ENCODE measurements at places on chromosomes 12 and 14.

- no peak for DNase-seq
Observed at GRCh38 chr14:94542111-94542810, 19.0 kb upstream of the SERPINA4 start.

- no peak for DNase-seq
Observed at GRCh38 chr14:24428628-24429394, 657 bp downstream of the CBLN3 start.

GRCh38 chr14:93857500-93858283, 69.4 kb upstream of the PRIMA1 start:
- no peak for DNase-seq

- DNase-seq, result no peak
Observed at GRCh38 chr12:42786400-42787148, 197.0 kb upstream of the PRICKLE1 start.

DNA sequence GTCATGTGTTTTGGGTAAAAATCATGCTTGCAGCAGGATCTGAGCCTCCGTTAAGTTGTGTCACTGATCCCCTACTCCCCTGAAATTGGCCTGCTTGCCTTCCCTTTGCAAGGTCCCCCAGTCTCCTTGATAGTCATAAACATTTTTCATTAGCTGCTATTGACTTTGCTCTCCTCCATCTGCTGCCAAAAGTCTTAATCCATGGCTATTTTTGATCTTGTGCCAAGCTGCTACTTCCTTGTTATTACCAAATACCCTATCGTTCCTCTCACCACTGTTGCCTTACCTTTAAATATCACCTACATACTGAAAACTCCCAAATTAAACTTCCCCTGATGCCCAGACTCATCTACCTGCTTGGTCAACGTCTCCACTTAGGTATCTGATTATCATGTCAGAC, 148.3 kb downstream of the PHLDA1 start:
- no peak for DNase-seq

DNA sequence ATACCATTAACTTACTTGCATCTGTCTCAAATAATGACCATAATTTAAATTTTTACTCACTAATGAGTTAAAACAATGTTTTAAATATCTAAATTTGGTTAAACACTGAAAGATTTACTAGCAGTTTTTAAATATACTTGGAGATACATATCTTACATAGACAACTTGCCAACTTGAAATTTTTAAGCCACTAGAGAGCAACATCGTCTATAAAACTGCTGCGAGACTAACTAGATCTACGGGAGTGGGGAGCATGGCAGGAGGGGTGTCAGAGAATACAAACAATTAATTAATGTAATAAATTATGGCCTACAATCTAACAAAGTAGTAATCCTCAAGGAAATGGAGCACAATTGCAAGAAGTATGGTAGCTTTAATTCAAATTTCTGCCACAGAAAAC, 120.4 kb downstream of the LRRIQ1 start:
- DNase-seq, result no peak

DNA sequence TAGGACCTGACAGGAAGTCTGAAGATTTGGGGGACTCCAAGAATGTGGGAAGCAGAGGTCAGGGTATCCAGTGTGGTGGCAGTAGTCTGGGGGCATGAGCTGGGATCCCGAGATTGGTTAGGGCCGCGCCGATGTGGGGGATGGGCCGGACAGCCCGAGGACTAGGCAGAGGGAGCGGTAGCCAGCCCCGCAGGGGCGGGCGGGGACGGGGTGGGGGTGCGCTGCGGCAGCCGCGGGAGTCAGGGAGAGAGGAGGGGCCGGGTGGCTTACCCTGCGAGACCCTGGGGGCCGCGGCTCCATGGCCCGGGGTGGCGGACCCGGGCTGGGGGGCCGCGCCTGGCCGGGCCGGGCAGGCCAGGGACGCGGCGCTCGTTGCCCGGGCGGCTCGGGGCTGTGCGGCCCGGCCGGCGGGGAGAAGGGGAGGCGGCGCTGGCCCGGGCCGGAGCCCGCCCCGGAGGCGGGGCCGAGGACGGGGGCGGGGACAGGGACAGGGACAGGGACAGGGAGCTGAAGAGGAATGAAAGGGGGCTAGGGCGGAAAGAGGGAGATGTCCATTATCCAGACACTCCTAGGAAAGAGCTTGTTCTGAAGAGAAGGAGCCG, 5.6 kb downstream of the ZNF385A start:
- no peak for DNase-seq

GRCh38 chr12:105067511-105068031, 16.7 kb downstream of the ALDH1L2 start:
- no peak for DNase-seq

GRCh38 chr12:10186299-10186698, 7.5 kb downstream of the TMEM52B start:
- no peak for DNase-seq

DNA sequence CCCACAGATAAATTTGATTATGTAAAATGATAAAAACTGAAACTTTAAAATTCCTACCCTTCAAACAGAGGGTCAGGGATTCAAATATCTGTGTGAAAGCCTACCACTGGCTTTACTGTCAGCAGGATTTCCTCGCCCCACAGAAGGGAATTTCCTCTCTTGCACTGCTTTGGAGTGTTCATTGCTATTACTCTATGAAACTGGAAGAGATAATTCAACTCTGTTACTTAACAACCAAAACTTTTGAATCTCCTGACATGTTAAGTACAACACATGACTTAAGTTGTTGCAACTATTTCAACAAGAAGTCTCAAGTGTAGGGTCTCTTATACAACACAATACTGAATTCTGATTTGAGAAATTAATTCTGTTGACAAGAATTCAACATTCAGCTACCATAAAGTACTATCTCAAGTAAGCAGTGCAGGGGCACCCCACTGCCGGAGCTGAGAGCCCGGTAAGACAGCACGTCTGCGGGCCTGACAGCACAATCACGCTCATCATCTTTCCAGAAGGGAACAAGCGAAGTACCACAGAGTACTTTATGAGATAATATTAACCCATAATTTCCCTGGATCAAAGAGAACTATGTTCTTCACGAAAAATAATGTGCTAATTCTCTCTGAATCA, 22.9 kb downstream of the DICER1 start:
- no peak for DNase-seq

- DNase-seq, result no peak
Observed at GRCh38 chr12:65200007-65200665, 30.8 kb downstream of the LEMD3 start.

GRCh38 chr14:91249841-91250616, 5.5 kb upstream of the GPR68 start:
- no peak for DNase-seq

DNA sequence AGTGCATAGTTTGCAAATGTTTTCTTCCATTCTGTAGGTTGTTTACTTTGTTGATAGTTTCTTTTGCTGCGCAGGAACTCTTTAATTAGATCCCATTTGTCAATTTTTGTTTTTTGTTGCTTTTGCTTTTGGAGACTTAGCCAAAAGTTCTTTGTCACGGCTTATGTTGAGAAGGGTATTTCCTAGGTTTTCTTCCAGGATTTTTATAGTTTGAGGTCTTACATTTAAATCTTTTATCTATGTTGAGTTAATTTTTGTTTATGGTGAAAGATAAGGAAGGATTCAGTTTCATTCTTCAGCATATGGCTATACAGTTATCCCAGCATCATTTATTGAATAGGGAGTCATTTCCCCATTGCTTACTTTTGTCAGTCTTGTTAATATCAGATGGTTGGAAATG, 51.9 kb downstream of the SYNE2 start:
- no peak for DNase-seq

DNA sequence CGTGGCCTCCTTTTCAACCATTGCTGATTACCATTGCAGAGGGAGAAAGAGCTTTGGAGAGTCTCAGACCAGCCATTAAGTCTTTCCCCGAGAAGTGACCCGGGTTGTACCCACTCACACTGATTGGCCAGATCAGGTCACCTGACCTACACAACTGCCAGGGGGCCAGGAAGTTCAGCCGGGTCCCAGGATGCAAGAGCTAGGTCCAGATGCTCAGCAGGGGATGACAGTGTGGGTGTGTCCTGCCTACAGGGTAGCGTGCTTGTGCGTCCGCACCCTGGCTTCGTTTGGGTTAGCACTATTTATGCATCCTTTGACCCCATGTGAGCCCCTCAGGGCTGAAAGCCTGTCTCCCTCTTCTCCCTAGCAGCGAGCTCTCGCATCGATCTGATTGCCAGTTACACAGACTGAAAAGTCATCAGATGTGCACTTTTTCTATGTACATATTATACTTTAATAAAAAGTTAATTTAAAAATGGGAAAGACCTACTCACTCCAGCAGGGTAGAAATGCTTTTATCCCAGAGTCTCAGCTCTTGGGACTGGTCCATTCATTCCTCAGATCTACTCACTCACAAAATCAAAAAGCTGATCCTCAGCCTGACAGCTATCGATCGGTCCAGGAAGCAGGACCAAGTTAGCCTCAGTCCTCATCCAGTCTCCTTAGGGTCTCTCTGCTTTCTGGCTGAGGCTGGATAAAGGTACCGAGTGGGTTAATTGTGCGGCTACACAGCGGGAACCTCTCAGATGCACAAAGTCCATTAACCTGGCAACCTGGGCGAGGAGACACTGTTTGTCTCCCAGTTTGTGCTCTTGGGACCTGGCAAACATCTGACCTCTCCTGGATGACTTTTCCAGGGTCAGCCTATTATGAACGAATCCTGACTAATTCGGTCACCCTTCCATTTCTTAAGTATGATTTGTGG, 68.0 kb downstream of the SERPINA3 start:
- DNase-seq, result no peak

DNA sequence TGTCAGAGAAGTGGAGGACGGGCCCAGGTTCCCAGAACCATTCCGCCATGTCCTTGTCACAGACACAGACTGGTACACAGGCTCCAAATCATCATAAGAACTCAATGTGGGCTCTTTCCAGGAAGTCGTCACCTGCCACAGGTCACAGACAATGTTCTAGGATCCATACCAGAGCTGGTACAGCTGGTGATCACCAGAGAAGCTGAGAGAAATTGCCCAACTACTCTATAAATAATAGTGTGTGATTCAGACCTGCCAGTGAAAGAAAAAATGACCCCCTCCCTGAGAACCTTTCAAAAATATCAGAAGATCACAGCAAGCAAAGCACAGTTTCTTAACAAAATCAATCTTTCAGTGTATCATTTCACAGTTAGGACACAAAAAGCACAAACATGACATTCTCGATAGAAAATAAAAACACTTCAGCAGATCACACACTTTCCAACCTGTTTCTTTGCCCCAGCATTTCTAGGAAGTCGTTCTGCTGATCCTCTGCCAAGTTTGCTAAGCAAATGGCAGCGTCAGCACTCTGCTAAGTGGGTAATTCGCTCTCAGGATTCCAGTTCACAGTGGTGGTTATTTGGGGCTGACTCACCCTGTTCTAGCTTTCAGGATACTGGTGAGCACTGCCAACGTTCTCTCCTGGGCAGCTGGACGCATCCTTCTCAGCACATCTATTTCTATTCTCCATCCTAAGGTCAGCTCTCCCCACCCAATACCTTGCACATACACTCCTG, 223.3 kb upstream of the SFSWAP start:
- DNase-seq, result no peak

DNA sequence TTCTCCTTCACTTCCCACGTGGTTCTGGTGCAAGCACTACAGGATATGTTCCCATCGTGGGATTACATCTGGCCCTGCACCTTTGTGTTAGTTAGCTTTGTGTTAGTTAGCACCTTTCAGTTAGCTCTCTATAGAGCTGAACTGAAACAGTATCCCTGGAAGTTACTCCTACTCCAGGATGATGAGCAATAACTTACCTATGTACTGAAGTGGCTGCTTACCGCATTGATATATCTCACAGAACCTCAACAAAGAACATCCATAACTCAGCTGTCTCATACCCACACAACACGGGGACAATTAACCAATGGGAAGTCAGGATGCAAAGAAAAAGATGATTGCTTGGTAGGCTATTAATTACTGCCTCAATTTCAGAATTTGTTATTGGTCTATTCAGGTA, 146.6 kb downstream of the ASCL4 start:
- no peak for DNase-seq

- DNase-seq, result no peak
Observed at GRCh38 chr14:71166180-71166837, 259.1 kb downstream of the PCNX1 start.

DNA sequence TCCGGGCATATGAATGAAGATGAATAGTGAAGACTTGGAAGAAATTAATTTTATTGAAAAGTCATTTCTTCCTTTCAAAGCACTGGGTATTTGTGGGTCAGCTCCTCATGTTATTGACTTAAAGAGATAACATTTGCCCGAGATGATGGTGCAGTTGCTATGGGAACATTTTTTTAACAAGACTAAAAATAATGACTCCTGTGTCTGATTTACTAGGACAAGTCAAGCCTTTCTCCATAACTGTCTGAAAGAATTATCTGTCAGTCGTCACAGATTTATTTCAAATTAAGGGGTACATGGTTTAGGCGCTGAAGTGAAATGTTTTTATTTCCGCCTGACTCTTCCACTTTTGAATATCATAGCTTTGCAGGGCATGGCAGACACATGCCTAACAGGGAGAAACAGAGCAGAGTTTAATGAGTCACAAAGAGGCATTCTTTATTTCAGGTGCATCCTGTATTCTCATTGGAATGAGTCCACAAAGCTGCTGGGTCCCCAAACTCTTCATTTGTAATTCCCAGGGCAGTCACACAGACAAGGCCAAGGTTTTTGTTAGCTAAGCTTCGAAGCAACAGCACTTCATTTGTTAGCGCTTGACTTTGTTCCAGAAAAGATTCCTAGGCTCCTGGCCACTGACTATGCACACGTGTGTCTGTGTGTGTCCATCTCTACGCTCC, 4.3 kb upstream of the GPHB5 start:
- DNase-seq, result no peak

GRCh38 chr12:89153341-89153740, 199.0 kb downstream of the DUSP6 start:
- no peak for DNase-seq

GRCh38 chr14:72404998-72405397, 472.8 kb downstream of the RGS6 start:
- no peak for DNase-seq

DNA sequence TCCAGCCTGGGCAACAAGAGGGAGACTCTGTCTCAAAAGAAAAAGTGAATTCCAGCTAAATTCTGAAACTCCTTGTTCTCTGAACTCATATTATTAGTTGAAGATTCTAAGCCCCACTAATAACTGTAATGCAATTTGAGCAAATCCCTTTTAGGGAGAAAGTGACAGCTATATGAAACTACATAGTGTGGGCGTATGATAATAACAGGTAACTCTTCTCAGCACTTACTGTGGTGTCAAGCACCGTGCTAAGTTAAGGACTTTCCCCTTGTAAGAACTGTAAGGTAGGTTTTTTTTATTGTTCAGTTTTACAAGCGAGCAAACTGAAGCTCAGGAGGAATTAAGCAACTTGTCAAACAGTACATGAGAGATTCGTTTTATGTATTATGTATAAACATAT, 5.4 kb downstream of the ANKRD13A start:
- no peak for DNase-seq

DNA sequence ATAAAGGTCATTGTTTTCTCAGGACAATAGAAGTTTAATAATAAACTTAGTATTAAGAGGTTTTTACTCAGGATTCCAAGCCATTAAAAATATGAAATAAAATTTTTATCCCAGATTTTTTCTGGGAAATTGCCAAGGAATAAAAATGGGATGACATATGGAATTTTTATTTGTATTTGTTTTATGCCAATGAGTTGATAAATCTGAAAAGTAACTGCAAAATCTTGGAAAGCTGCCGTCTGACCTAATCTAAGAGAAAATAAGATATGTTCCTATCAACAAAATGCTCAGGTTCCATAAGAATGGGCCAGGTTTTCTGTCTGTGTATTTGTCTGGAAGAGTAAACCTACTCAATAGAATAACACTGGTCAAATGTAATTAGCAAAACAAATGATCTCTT, 22.2 kb upstream of the KERA start:
- DNase-seq, result no peak

GRCh38 chr14:60482743-60483142, 3.1 kb downstream of the C14orf39 start:
- no peak for DNase-seq

All from stimulated activated CD8-positive, alpha-beta memory T cell treated with anti-CD3 and anti-CD28 coated beads, Interleukin-15, amount 100 ng/mL, for 4 hours (primary cell).